Ascending aorta (tissue), 2 donors: ENCODE measurements at places on chromosomes 4 and X.
A peak's percentile ranks its signal among the peaks of the same experiment; 100 is the strongest.

DNA sequence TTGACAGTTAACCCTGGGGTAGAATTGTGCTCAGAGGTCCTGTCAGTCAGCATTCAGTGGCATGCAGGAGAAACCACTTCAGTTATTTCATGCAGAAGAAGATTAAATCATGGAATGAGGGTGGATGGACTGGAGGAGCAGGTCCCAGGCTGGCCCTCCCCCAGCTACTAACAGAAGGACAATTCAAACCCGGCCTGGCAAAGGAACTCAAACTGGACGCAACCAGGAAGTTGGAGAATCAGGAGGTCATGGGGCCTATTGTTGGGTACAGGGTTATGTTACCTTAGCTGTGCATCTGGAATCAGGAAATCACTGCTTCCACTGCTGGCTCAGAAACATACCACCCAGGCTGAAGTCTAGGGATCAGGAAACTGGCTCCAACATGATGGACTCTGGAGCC lies 121.4 kb downstream of the GPAT3 start:
- no peaks in the 10 kb centered on the region for H3K36me3 ChIP-seq
- DNase-seq, result no peak
- H3K27me3 ChIP-seq, result no peaks in the 10 kb centered on the region
- no peak overlapping the region for H3K27ac ChIP-seq
- H3K4me3 ChIP-seq, result no peak overlapping the region

DNA sequence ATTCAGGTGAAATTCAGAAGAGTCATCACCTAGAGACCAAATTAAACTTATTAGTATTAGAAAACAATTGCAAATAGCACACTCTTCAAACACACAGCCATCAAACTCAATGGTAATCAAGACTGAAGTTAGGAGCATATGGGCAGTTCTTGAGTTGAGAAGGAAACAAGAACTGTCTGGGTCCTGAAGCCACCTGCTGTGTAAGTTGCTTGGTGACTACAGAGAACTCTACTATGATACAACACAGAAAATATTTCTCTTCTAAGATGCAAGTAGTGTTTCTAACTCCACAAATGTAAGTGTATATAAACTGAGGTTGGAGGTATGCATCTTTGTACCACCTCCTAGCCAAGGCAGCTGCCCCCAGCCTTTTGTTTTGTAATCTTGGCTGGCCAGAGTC lies 325 bp upstream of the PF4V1 start:
- DNase-seq, result no peak
- no peaks in the 10 kb centered on the region for H3K4me1 ChIP-seq
- H3K36me3 ChIP-seq, result no peaks in the 10 kb centered on the region
- peak overlapping the region; percentile 31 for H3K4me3 ChIP-seq
- H3K27me3 ChIP-seq, result no peaks in the 10 kb centered on the region
- H3K27ac ChIP-seq, result no peak overlapping the region

DNA sequence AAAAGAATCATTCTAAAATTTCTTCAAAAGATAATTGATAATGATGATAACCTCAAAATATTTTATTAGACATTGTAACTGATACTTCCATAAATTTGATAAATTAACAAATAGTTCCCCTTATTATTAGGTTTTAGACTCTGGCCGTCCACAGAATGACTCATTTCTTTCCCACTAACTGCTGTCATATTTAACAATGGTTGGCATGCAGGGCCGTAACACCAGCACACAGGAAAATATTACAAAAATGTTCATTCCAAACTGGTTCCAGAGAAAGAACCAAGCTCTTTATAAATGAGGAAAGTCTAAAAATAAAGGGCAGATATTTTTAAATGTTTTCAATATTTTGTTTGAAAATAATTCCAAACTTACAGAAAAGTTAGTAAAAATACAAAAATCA lies 28.2 kb downstream of the WDFY3 start:
- no peak overlapping the region for H3K4me3 ChIP-seq
- DNase-seq, result no peak
- peaks cover 3% of the 10 kb centered on the region for H3K4me1 ChIP-seq
- peak overlapping the region; percentile 77 for H3K27ac ChIP-seq
- H3K36me3 ChIP-seq, result no peaks in the 10 kb centered on the region
- no peaks in the 10 kb centered on the region for H3K27me3 ChIP-seq

- DNase-seq, result no peak
- no peaks in the 10 kb centered on the region for H3K27me3 ChIP-seq
- H3K27ac ChIP-seq, result no peak overlapping the region
- no peak overlapping the region for H3K4me3 ChIP-seq
- H3K36me3 ChIP-seq, result no peaks in the 10 kb centered on the region
- H3K4me1 ChIP-seq, result no peaks in the 10 kb centered on the region
Observed at GRCh38 chrX:19785647-19786046, 101.8 kb downstream of the SH3KBP1 start.

- H3K4me1 ChIP-seq, result peaks cover 4% of the 10 kb centered on the region
- DNase-seq, result no peak
- no peaks in the 10 kb centered on the region for H3K36me3 ChIP-seq
- no peak overlapping the region for H3K27ac ChIP-seq
Observed at GRCh38 chr4:6565691-6566390, 9.1 kb upstream of the MAN2B2 start.
